ENCODE measurements at places on chromosomes 6 and 20.

- no peak for DNase-seq
Measured at GRCh38 chr6:137190583-137191094, 17.2 kb upstream of the IL22RA2 start.

- DNase-seq: peak; percentile 89
Measured at GRCh38 chr6:2790588-2791449, 25.6 kb downstream of the WRNIP1 start.

DNA sequence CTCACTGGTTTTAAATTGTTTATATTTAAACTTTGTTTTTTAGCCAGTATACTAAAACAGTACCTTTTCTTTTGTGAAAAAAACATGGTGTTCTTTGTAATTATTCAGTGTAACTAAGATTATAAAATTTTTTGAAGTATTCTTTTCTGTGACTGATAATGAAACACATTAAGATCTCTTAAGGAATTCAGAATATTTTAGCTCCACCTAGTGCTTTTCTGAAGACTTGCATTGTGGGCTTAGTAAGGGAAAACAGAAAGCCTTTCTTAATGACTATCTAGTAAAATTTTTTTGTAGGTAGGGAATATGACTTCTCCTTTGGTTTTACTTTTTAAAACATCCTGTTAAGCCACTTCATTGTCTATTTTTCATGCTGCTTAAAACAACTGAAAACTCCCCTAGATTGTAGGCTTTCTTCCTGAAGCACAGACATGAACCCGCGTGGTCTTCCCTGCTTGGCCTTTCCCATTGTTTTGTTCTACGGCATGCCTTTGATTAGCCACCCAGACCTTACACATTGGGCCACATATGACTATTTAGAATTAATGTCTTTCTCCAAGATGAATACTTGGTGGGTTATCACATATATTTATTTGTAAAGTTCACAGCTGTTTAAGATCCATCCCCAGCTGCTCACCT is 72.1 kb downstream of the AFDN start:
- peak; percentile 56 for DNase-seq

DNA sequence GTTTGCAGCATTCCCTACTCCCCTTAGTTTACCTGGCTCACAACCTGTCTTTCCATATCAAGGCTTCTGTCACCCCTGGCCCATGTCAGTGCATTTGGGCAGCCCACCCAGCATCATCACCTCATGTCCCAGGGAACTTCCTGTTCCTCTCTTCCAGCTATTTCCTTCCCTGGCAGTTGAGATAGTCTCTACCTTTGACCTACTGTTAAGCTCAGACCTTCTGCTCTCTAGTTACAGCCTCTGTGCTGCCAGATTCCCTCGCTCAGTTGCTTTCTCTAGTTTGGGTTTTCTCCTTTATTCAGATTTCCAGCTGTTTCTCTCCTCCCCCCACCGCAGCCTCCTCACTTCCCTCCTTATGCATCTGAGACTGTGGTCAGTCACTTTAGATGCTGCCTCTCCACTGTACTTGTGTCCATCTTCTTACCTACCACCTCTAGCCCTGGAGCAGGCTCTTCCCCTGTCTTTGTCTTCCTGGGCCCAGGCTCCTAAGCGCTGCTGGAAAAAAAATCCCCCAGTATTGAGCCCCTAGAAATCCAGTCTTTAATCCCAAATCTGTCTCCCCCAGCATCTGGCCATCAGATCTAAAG is 16.3 kb downstream of the PTPN1 start:
- DNase-seq: no peak

DNA sequence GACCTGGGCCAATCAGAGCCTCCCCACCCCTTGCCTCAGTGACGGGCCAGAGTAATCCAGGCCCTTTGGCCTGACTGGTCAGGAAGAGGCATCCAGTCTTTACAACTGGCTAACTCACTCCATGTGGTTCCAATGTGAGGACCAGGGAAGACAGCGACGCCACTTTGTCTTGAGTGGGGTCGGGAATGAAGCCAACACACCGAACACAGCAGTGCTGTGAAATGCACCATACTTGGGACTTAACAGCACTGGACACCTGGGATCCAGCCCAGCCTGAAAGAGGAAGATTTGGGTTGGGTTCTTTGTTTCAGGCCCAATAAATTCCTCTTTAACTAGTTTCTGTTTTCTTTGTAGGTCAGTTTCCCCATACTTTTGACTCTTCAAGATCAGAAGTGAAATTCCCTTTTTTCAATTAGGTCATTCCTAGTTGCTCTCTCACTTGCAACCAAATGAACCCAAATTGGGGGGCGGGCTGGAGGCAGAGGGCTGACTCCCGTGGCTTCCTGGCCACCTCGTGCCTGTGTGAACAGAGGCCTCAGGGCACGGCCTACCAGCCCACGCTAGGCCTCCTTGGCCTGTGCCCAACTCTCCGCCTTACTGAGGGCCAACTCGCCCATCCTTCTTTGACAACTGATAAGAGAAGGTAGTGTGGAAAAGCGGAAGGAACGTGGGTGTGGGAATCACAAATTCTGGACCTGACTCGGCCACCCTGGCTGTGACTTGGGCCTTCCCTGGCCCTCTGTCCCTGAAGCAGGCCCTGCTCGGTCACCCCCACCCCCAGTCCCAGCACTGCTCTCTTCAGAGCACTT is 17.1 kb downstream of the SULF2 start:
- DNase-seq: no peak

DNA sequence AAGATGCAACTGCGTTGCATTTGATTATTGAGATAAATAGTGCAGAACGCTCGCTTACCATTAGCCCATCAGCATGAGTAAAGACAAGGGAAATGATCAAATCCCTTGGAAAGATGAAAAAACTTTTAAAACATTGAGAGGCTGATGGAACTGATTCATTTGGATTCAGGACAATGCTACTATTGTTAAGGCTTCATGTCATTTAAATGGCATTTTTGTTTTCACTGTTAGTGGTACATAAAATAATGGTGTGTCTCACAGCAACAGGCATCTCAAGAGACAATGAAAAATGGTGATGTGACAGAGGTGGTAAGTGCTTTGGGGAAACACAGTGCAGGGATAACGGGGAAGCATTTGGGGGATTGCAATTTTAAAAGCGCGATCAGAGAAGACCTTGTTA is 159.7 kb upstream of the KCNG1 start:
- no peak for DNase-seq

GRCh38 chr6:87738744-87739143 is 36.7 kb upstream of the AKIRIN2 start:
- DNase-seq: no peak

DNA sequence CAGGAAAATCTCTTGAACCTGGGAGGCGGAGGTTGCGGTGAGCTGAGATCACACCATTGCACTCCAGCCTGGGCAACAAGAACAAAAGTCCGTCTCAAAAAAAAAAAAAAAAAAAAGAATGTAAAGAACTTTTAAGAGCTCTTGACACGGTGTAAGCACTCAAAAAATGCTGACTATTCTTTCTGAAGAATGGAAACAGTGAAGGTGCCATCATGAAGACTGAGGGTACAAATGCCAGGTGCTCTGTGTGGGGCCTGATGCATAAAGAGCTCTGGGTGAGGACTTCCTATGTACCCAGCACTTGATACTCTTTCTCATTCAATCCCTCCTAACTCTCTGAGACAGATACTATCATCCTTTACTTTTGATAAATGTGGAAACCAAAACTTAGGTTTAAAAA is 45.0 kb upstream of the ENPP5 start:
- DNase-seq: no peak

DNA sequence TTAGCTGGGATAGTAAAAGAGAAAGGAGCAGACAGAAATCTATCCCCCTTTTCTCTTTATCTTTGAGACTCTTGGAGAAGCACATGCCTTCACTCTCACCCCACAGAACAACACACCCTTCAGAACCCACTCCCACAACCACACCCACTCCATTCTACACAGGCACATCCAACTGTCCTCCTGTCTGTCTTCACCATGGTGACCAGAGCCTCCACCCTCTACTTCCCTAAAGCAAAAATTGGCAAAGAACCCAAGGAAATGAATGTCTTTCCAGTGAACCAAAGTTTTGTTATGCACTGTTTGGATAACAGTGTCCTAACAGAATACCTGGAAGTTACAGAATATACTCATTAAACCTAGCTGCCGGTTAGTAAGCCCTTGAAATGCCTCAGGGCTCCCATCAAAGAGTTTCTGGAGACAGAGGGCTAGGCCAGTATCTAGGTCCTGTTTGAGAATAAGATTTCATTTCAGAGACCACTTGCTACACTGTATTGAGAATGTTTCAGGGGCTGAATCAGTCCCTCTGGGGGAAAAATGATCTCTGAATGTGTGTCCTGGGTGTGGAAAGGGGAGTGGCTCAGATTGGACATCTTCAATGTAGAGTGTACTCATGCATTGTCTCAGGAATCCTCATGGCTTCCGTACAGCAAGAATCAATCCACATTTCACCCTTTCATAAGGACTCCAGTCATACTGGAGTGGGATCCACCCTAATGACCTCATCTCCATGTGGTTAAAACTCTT is 101.1 kb downstream of the LY86 start:
- peak; percentile 47 for DNase-seq

DNA sequence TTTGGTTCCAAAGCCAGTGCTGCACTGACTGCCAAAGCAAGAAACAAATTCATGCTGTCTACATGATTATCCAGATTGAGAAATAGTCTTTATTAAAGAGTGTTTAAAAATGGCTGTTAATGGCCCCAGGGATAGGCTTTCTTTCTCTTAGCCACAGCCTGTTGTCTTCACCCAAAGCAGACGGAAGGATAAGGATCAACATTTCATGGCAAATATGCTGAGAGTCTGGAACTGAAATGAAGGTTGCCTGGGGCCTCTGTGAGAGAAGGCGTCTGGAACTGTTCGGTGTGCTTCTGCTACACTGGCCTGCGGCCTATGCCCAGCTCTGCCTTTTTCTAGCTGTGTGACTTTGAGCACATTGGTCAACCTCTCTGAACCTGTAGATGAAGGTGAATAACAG is 373.0 kb upstream of the ZFP64 start:
- DNase-seq: no peak

DNA sequence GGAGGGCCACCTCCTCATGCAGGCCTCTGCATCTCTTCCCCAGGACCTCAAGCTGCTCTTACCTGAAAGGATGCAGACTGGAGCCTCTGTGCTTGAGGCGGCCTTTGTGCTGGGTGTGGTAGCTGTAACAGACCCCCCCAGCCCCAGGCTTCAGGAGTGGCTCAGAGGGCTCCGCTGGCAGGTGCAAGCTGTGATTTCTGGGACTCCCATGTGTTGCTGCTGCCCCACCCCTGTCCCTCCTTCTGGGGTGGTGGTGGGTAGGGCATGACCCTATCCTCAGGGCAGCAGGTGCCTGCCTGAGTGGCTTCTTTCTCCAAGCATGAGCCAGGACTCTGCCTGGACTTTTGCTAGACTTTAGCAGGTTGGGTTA is 121.2 kb downstream of the SULF2 start:
- DNase-seq: no peak

- no peak for DNase-seq
Measured at GRCh38 chr6:99617131-99617530, 10.5 kb downstream of the PRDM13 start.

DNA sequence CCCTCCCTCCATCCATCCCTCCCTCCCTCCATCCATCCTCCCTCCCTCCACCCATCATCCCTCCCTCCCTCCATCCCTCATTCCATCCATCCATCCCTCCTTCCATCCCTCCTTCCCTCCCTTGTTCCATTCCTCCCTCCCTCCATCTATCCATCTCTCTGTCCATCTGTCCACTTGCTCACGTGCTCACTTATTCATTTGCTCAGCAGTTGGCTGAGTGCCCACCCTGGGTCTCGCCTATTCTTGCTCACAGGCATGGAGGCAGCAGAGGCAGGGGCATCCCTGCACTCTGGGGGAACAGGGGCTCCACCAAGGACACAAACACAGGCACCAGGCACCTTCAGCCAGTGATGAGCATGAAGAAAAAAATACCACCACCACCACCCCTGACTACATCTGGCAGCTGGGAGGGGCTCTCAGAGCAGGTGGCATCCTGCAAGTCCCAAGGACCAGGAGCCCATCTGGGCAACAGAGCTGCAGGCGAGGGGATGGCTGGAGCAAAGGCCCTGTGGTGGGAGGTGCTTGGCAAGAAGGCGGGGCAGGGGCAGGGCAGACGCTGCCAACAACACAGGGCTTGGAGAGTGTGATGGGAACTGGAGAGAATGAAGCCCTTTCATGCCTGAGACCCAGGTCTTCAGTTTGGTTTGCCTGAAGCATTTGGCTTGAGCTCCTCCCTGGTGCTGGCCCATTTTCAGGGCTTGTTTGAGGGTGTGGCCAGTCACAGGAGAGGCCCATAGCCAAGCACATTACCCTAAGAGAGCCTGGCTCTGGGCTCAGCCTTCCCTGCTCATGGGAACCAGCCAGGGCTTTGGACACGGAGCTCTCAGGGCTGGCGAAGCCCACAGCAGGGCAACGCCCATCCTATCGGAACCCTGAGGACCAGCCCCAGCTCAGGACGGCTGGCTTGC is 40.2 kb upstream of the MRGBP start:
- no peak for DNase-seq

DNA sequence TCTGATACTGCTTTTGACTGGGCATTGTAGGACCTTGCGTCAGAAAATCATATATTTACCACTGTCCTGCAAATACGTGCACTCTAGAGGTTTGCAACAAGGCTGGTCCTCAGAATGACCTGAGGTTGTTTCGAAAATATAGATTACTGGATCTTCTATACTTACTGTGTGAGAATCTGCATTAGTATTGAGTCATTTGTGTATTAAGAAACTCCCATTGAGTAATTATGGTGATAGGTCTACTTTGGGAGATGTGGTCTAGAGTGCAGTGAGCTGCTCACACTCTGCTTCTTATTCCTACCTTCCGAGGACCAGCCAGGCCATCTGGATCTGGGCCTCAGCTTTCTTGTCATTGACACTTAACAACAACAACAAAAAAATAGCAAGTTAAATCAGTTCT is 9.6 kb downstream of the KLHL32 start:
- no peak for DNase-seq

GRCh38 chr6:110976575-110976974 is 5.3 kb upstream of the RPF2 start:
- no peak for DNase-seq

DNA sequence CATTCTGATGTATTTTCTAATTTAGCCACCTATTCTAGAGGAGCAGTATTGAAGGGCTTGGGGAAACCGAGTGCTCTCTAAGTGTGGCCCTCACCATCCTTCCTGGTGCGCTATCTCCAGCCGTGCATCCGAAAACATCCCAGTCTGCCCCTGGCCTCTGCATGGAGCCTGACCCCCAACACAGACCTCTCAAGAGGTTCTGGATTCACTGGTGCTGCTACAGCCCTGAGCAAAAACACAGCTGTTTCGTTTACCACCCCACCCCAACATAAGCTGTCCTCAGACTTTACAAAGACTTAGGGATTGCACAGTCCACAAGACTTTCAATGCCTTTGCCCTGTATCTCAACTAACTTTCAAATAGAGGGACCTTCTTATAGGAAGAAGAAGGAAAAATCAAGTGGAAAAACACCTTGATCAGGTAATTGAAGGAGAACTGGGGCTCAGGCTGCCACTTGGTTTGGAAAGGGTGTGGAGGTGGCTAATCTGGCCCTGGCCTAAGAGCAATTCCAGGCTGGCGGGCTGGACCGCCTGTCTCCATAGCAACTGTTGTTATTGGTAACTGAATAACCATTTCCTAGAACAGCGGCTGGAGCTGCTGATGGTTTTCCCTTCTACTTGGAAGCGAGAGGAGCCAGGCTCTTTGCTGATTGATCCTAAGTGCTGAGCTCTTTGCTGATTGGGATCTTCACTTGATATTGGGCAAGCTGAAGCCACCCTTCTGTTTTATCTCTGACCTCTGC is 90.2 kb upstream of the TOX2 start:
- peak; percentile 11 for DNase-seq

GRCh38 chr6:44235269-44235668 is 11.6 kb upstream of the HSP90AB1 start:
- no peak for DNase-seq

- no peak for DNase-seq
Measured at GRCh38 chr6:43465948-43466347, 10.6 kb upstream of the DLK2 start.

GRCh38 chr20:24862606-24863005 is 86.5 kb upstream of the CST7 start:
- DNase-seq: no peak

Measured in GM03348 (cell line).